ENCODE measurements at places on chromosomes 2 and 18. TPM values are rescaled to one million over a fixed set of nuclear protein-coding genes. Genes with fewer than 3 reads are reported as not detected.

The SERPINB12 gene
- 20.1 TPM for total RNA-seq

The SERPINB10 gene
- total RNA-seq = 0.98 TPM

The AP1S3 gene
- 9.8 TPM for total RNA-seq

The FBLN7 gene
- 11.5 TPM for total RNA-seq

The AGBL5 gene
- total RNA-seq = 8.8 TPM

The PARD3B gene
- 12.3 TPM for total RNA-seq

The SAG gene
- total RNA-seq = not detected

The ROCK1 gene
- 39.0 TPM for total RNA-seq

The TDRD15 gene
- not detected for total RNA-seq

DNA sequence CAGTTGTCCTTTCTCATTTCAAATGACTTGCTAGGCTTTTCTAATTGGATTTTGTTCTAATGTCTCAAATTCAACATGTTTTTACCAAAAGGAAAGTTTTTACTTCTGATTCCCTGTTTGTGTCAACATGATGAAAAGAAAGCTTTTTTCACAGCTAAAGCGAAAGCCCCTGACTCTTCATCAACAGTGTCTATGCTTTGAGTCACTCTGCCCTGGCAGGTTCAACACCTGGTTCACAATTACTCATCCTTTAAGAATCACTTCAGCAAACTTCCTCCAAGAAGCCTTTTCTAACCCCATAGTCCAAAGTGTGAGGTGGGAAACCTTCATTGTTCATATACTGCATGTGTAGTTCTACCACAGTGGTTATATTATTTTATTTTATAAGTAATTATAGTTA, 7.6 kb upstream of the DSG2 start:
- DNase-seq = no peak

- no peak for DNase-seq
Measured at GRCh38 chr18:13613591-13614501, 112.5 kb downstream of the FAM210A start.

DNA sequence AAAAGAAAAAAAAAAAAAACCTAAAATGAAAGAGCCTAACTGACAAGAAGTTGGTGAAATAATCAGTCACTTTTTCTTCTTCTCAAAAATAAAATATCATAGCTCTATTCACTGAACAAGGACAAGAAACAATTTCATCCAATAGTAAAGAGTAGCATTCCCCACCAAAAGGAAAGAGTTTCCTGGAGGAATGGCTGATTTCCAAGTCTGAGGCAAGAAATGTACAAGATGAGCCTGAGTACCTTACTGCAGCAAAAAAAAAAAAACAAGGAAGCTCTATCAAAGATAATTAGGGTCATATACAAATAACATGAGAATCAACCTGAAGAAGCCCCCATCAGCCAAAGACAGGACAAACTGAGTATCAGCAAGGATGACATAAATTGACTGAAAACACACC, 11.5 kb downstream of the ROCK1 start:
- DNase-seq = no peak

DNA sequence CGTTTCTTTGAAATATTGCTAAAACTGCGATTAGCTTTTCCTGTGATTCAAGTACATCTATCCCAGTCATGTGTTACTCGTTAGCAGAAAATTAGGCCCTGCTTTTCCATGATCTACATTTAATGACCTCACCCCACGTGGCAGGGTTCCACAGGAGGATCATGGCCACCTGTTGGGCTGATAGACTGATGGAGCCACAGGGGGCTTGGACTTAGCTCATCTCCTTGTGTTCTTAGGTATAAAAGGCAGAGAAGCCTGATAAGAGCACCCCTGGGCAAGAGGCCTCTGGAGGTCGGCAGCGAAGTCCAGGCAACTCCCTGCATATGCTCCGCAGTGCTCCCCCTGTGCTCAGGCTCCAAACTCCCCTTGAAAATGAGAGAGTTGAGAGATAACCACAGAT, 12.9 kb downstream of the FZD7 start:
- DNase-seq = no peak

DNA sequence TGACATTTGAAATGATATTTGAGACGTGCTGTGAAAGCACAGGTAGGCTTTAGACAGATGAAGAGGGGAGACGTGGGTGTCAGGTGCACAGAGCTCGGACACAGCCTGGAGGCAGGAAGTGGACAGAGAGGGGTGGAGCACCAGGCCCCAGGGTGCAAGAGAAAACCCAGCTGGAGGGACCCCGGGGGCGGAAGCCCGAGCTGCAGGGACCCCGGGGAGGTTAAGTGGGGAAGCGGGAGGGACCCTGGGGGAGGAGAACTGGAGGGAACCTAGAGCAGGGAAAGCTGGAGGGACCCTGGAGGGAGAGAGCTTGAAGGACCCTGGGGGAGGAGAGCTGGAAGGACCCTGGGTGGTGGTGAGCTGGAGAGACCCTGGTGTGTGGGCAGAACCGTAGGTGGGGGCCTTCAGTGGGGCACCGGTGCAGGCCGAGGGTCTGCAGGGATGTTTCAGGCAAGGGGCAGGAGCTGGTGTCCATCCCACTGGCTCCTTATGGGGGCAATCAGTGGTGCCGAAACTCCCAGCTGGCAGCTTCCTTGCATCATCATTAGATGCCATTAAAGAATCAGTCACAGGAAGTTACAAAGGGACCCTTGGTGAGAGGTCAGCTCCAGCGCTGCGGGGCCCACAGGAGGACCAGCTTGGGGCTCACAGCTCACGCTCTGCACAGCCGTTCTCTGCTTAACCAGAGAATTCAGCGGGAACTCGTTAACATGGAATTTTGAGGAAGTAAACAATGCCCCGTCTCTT, 246.6 kb downstream of the EIPR1 start:
- DNase-seq = no peak

- no peak for DNase-seq
Measured at GRCh38 chr2:32718752-32719151, 90.9 kb downstream of the TTC27 start.

DNA sequence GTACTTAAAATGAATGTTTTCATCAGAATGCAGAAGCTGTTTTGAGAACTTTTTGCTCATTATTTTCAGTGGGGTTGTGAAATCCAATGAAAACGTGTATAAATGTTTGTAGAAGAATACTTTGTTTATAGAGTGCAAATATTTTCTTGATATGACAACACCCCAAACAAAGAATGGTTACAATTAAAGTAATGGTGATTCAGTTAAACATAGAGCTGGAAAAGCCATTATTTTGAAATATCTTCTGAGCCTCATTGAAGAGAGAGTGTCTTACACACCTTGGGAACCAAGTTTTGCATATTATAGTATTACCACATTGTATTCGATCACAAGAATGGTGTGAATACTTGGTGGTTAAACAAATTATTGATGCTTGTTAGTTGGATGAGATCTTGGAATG, 48.7 kb downstream of the SPTBN1 start:
- no peak for DNase-seq

GRCh38 chr2:47232738-47233415, 77.8 kb upstream of the STPG4 start:
- no peak for DNase-seq

DNA sequence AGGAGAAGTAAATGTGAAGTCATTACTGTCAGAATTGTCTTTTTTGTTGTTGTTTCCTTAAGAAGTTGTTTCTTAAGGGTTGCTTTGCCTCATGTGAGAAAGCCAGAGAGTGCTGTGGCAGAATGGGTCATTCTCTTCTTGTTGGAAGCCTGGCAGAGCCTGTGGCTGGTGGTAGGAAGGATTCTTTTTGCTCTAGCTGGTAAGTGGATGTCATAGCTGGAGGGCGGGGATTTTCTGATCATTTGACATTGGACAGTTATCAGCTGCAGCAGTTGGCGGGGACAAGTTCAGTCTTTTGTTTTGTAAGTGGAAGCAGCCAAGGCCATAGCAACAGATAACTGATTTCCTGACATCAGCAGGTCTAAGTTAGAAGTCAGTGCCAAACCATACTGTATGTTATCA, 5.5 kb upstream of the RMDN2 start:
- no peak for DNase-seq

DNA sequence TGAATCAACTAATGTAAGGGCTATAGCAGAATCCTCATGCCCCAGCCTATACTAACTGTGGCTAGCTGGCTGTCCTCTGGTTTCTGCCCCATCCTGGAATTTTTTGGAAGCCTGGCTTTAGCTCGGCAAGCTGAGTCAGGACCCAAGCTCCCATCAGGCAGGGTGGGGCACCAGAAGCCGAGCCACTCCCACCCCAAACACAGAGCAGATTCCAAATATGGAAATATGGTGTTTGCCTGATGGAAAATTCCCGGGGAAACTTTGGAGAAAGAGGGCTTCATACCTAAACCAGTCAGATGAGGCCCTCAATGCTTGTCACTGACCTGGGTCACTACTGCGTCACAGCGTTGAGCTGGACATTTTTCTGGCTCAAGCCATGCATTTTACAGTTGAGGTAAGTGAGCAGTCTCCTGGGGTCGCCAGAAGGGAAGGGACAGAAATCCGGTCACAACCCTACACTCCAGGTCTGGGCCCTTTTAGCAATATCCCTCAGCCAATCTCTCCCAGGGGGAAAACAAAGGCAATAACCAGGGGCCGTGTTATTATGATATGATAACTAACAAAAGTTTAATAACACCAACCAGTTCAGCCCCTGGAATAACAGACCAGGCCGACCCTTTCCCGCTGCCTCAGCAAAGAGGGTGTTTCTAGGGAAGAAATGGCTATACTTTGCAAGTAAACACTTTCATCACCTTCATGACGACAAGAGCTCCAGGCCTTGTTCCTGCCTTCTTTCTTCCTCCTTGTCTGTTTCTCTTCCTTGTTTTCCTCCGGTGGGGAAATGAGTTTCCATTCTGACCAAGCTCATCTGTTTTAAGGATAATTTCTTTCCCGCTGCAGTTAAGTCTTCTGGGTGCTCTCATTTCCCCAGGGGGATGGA, 37.7 kb downstream of the PSD4 start:
- DNase-seq = no peak

GRCh38 chr2:42829671-42830440, 37.5 kb upstream of the HAAO start:
- peak; percentile 85 for DNase-seq

GRCh38 chr18:80175451-80176204, 66.6 kb downstream of the ADNP2 start:
- no peak for DNase-seq
